ENCODE measurements at places on chromosomes 4 and X.

DNA sequence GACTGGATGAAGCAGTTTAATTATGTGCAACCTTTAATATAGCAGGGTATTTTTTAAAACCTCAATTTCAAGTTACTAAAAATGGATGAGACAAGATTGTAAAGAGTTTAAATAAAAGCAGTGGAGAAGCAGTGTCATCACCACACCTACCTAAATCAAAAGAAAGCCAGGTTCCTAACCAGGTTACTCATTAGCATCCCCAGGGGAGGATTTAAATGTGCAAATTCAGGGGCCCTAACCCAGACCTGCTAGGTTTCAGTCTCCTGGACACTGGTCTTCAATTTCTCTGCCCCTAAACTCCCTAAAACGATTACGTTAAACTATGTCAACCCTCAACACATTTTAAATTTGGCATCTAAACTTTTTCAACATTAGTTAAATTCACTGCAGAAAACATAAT is 116.9 kb upstream of the KLF3 start:
- no peak for DNase-seq

DNA sequence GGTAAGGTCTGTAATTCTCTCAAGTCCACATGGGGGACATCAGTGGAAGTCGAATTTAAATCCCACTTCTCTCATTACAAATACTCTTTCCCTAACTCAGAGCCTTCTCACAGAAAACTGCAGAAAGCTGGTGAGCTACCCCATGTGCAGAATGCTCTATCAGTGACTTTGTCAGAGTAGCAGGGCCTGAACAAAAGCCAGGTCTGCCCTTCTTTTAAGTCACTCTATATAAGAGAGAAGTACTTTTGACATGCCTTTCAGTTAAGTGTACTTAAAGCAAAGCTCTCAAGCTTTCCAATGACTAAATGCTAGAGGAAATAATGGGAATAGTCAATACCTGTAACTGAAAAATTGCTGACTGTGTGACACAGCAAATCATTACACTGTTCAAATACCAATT is 323.1 kb downstream of the KCNIP4 start:
- no peak for DNase-seq

DNA sequence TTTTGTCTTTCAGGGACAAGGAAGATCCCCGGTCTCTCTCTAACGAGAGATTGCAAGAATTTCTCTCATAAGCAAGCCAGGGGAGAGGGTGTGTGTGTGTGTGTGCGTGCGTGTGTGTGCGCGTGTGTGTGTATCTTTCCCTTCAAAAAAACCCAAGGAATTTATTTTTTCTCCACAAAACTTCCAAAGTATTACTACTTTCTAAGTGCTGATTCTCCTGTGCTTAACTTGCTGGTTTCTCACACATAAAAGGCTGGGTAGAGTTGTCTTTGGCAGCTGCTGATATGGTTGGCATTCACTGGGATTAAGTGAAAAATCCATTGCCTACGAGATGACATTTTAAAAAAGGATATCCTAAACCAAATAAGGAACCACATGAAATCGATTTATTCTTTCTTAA is 435.7 kb downstream of the RAPGEF2 start:
- DNase-seq, result peak; percentile 29

DNA sequence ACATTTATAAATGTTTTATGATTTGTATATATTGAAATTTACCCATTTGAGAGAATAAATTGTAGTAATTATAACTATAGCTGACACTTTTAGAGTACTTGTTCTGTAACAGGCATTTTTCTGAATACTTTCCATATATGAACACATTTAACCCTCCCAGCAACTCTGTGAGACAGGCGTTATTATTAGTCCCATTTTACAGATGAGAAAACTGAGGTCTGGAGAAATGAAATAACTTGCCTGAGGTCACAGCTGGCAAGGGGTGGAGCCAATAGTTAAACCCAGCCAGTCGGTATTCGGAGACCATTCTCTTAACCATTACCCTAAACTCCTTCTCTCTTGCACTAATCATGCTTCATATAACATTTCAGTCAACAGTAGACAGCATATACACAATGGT is 72.5 kb downstream of the LIMCH1 start:
- DNase-seq, result no peak

Data from LHCN-M2 (cell line).